IMR-90 (cell line): ENCODE measurements at places on chromosomes 7 and 10. TPM values are rescaled to one million over a fixed set of nuclear protein-coding genes. Genes with fewer than 3 reads are reported as not detected.
A peak's percentile ranks its signal among the peaks of the same experiment; 100 is the strongest.

NRCAM gene
- total RNA-seq: 0.83 and 1.1 TPM in 2 replicates

- no peaks in the 10 kb centered on the region for H3K27me3 ChIP-seq
- no peaks in the 10 kb centered on the region; the same call in 1 of the 2 replicates for H3K36me3 ChIP-seq
- peak; percentile 44 for DNase-seq
- H3K4me3 ChIP-seq: peak overlapping the region; percentile 75
- H3K4me1 ChIP-seq: no peaks in the 10 kb centered on the region
Measured at GRCh38 chr7:10973942-10974911, 555 bp downstream of the PHF14 start.

RNF32 gene
- 0.36 and 0.56 TPM in 2 replicates for total RNA-seq

DNA sequence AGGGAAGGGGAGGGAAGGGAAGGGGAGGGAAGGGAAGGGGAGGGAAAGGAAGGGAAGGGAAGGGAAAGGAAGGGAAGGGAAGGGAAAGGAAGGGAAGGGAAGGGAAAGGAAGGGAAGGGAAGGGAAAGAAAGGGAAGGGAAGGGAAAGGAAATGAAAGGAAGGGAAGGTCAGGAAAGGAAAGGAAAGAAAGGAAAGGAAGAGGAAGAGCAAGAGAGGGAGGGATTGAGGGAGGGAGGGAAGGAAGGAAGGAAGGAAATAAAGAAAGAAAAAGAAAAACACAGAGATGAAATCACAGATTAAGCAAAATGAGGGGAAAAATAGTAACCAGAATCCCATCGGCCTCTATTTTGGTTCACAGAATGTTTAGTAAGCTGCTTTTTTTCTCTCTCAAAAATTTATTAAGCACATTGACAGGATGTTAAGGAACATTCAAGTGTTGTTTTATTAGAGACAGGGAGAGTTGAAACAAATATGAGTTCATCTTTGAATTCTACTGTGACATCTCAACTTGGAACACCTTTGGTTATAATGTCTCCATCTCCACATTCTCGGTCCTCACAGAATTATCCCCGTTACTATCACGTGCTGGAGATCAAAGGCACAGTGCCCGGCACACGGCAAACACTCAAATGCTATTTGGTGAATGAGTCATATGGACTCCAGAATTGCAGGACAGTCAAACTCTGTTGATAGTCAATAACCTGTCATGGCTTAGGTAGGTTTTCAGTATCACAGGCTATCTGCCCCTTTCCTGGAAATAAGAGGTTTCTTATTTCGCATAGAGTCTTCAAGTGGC, 52.4 kb downstream of the ABCB1 start:
- DNase-seq: no peak
- no peaks in the 10 kb centered on the region for H3K27me3 ChIP-seq
- no peaks in the 10 kb centered on the region for H3K36me3 ChIP-seq
- no peak overlapping the region for H3K27ac ChIP-seq
- H3K4me1 ChIP-seq: no peaks in the 10 kb centered on the region

AS3MT gene
- 3.6 and 7.5 TPM in 2 replicates for total RNA-seq

DNA sequence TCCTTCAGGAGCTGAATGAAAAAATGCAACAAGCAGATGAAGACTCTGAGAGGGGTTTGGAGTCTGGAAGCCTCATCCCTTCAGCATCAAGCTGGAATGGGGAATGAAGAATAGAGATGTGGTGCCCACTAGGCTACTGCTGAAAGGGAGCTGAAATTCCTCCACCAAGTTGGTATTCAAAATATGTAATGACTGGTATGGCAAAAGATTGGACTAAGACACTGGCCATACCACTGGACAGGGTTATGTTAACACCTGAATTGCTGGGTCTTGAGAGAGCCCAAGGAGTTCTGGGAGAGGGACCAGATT, 5.4 kb downstream of the IFIT2 start:
- H3K4me3 ChIP-seq: no peak overlapping the region
- no peak for DNase-seq
- H3K4me1 ChIP-seq: peaks cover 8% of the 10 kb centered on the region

- H3K4me3 ChIP-seq: no peak overlapping the region
- no peaks in the 10 kb centered on the region for H3K4me1 ChIP-seq
- H3K27me3 ChIP-seq: peaks cover 36% of the 10 kb centered on the region; the same call in 1 of the 2 replicates
- no peak overlapping the region for H3K27ac ChIP-seq
Measured at GRCh38 chr7:149785402-149785801, 12.0 kb upstream of the ZNF467 start.

GRCh38 chr7:102277901-102278300, 8.8 kb upstream of the SH2B2 start:
- peaks cover 8% of the 10 kb centered on the region for H3K4me1 ChIP-seq
- no peak for DNase-seq
- no peak overlapping the region for H3K4me3 ChIP-seq
- no peaks in the 10 kb centered on the region for H3K27me3 ChIP-seq
- H3K36me3 ChIP-seq: no peaks in the 10 kb centered on the region

- DNase-seq: peak; percentile 100
- H3K36me3 ChIP-seq: peaks cover 5% of the 10 kb centered on the region; the same call in 1 of the 2 replicates
- H3K27me3 ChIP-seq: no peaks in the 10 kb centered on the region
- H3K4me1 ChIP-seq: peaks cover 6% of the 10 kb centered on the region; the same call in 1 of the 2 replicates
- H3K4me3 ChIP-seq: no peak overlapping the region
Measured at GRCh38 chr10:21724687-21725367, 190.8 kb downstream of the MLLT10 start.

- no peak overlapping the region for H3K27ac ChIP-seq
- DNase-seq: peak; percentile 4
- H3K4me1 ChIP-seq: no peaks in the 10 kb centered on the region
- no peaks in the 10 kb centered on the region for H3K36me3 ChIP-seq
- H3K4me3 ChIP-seq: no peak overlapping the region
Measured at GRCh38 chr7:87784424-87784823, 91.7 kb downstream of the SLC25A40 start.

OLAH gene
- under 0.01 TPM in 1 of 2 replicates, not detected in the other for total RNA-seq
